ENCODE measurements at places on chromosomes 6 and 20. TPM values are rescaled to one million over a fixed set of nuclear protein-coding genes. Genes with fewer than 3 reads are reported as not detected.

GRCh38 chr6:35651244-35651643, 37.5 kb downstream of the FKBP5 start:
- DNase-seq: no peak

AIG1 gene
- total RNA-seq: 48.7 TPM

ERVFRD-1 gene
- total RNA-seq: not detected

- DNase-seq: peak; percentile 57
Measured at GRCh38 chr20:10218536-10219451, at the start of gene SNAP25. SNAP25 (plus strand) TSS chr20:10218830; CDS start chr20:10275492, 56,662 bp downstream.

DNA sequence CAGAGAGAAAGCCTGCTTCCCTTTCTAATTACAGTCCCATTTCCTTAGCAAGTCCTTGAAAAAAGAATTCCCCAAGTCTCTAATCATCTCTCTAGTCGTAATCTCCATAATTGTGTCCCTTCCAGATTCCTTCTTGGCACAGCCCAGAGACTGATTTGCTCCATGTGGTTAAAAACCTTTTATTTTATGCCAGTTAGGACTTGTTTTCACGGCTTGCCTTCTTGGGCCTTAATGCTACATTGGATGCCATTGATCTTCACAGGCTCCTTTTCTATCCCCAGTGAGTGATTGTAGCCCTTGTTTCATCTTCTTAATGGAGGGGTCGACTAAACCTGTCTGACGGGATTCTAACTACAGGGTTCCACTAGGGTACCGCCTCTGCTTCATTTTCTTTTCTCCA, 650.6 kb upstream of the ARID1B start:
- DNase-seq: no peak

DNA sequence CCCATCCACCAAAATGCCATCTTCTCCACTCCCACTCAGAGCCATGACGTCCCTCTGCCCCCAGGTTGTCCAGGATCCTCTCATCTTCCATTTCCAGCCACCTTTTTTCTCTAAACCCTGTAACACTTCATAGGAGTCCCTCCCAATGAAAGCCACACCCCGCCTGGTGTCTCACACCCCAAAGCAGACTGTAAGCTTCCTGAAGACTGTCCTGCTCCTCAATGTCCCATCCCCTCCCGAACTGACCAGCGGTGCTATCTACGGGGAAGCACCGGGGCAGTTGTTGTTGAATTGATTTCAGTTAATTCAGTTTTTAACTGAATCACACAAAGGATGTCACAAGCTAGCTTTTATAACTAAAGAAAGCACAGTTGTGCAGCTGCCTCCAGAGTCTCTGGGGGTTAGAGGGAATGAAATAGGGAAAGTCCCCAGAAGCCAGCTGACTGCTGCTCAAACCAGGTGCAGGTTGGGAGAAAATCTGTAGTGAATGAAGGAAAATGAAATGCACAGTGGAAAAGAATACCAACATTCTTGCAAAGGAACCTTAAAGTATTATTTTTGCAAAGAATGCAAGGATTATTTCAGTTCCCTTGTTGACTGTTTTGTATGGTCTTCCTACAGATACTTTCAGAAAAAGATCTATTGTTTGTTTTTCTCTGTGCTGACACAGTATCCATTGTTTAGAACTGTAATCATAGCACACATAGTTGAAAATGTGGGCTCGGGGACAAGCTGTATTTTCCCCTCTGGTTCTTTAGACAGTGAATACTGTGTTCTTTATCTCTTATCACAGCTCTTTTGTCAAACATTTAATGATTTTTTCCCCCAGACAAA, 222.6 kb upstream of the QKI start:
- no peak for DNase-seq

DNA sequence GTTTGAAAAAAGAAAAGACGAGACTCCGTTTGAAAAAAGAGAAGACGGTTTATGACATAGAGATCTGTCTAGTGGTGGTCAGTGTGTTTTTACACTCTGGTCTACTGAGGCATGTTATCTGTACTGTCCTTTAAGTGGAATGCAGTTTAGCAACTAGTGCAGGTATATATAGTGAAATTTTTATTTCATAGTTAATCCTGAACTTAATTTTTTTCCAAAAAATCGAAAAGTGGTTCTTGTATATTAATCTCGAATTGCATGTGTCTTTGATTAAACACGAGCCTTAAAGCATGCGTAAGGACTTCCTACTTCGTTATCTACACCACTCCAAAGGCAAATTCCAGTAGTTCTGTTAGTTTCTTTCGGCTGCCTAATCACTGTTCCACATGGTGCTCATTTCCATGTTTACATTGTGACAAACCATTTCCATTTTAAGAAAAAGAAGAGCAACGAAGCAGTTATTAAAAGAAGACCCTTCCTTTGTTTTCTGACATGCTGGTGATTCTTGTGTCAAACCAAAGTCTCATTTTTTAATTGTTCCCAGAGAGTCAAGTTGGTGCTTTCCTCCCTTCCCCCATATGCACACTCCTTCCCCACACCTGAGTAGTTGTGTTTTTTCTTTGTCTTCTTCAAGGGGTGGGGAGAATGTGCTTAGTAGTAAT, 2.3 kb downstream of the SNX9 start:
- peak; percentile 41 for DNase-seq

DNA sequence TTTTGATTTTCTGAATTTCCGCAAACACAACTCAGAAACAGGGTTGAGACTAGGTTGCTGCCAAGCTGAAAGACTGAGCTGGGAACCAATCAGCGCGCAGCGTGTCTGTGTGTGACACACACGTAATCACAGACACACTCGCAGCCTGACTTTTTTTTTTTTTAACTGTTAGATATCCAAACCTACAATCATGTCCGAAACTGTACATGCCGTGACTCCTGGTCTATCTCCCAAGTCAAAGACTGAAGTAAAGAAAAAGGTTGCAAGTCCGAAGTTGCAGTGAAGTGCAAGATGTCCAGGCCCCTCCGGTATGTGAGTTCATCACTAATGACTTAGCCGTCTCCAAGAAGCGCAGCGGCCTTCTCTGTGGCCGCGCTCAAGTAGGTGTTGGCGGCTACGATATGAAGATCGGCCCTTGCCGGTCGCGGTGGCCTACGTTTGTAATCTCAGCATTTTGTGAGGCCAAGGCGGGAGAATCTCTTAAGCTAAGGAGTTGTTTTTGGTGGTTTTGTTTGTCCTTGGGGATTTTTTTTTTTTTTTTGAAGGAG, 108.2 kb downstream of the HFE start:
- DNase-seq: peak; percentile 98

MCHR2 gene
- total RNA-seq: not detected

OR2B6 gene
- not detected for total RNA-seq

- no peak for DNase-seq
Measured at GRCh38 chr6:132244744-132245143, 156.5 kb downstream of the MOXD1 start.

GRCh38 chr20:57236813-57237584, 29.4 kb downstream of the BMP7 start:
- no peak for DNase-seq

C6orf141 gene
- 5.7 TPM for total RNA-seq

LSM2 gene
- 49.5 TPM for total RNA-seq

GRCh38 chr20:44054849-44055248, 132.1 kb downstream of the JPH2 start:
- no peak for DNase-seq

PLN gene
- 0.27 TPM for total RNA-seq

DNA sequence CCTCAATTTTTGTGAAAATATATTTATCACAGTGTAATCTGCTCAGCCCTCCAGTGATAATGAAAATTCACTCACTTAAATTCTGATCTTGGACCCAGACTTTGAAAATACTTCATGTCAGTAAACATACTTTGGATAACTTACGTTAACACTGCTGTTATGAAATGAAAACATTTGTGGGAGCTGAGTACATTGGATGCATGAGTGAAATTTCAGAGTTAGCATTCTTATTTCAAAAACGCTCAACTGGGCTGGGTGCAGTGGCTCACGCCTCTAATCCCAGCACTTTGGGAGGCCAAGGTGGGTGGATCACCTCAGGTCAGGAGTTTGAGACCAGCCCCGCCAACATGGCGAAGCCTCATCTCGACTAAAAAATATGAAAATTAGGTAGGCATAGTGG, 196.4 kb downstream of the UTRN start:
- no peak for DNase-seq

Measured in fibroblast of the aortic adventitia (primary cell).